ENCODE measurements at places on chromosomes 11 and 22.

GRCh38 chr22:28955817-28956216 lies 72.4 kb downstream of the ZNRF3 start:
- no peaks in the 10 kb centered on the region for H3K27me3 ChIP-seq
- no peak overlapping the region for H3K4me3 ChIP-seq
- peak; percentile 22 for DNase-seq
- no peaks in the 10 kb centered on the region for H3K36me3 ChIP-seq
- peaks cover 3% of the 10 kb centered on the region for H3K4me1 ChIP-seq

GRCh38 chr11:117986981-117987574 lies 884 bp downstream of the IL10RA start:
- no peak overlapping the region for H3K4me3 ChIP-seq
- H3K27me3 ChIP-seq, result peaks cover 5% of the 10 kb centered on the region
- DNase-seq, result no peak
- no peaks in the 10 kb centered on the region for H3K4me1 ChIP-seq
- H3K27ac ChIP-seq, result no peak overlapping the region

DNA sequence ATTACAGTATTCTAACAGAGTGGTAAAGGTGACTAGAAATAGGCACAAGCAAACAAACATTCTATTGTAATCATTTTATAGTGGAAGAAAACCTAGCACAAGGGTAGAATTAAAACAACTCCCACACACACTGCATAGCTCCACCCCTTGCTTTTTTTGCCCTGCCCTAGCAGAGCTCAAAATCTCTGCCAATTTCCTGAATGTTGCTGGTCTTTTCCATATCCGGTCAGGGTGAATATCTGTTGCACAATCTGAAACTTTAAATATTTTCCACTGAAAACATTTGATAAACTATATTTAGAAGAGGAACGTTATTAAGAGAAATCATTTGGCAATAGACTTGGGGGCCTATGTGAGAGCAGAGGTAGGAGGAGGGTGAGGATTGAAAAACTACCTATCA lies 2.7 kb downstream of the SPA17 start:
- no peaks in the 10 kb centered on the region for H3K27me3 ChIP-seq
- no peaks in the 10 kb centered on the region for H3K36me3 ChIP-seq
- no peak overlapping the region for H3K4me3 ChIP-seq
- H3K4me1 ChIP-seq, result peaks cover 3% of the 10 kb centered on the region
- DNase-seq, result peak; percentile 39
- H3K27ac ChIP-seq, result no peak overlapping the region

GRCh38 chr11:45031912-45032519 lies 81.3 kb upstream of the TP53I11 start:
- H3K27me3 ChIP-seq, result peaks cover 17% of the 10 kb centered on the region
- no peaks in the 10 kb centered on the region for H3K36me3 ChIP-seq
- H3K4me3 ChIP-seq, result no peak overlapping the region
- no peaks in the 10 kb centered on the region for H3K4me1 ChIP-seq
- H3K27ac ChIP-seq, result no peak overlapping the region
- no peak for DNase-seq

DNA sequence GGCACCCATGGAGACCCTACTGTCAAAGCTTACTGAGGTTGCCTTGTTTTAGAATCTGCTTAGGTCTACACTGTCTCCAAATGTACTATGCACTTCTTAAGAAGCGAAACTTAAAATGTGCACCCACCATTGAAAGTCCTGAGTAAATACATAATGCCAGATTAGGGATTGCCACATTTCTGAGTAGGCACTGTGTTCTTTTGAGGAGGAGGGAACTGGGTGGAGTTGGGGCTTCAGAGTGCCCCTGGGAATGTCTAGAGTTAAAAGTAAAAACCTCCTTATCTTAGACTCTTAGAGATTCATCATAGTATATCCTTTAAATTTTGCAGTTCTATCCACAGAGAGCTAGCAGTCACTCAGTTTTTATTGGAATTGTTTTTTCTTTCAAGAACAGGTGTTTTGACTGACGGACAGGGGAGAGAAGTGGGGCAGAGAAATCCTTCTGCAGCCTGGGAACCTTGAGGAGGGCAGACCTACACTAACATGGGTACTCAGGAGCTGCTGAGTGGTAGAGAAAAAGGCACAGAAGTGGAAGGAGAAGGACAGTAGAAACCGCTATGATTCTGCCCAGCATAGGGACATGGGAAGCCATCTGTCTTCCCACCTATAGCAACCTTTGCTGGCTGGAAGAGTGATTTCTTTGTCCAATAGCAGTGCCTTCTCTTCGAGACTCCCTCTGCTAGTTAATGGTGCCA lies 33.4 kb upstream of the MICAL2 start:
- no peak for DNase-seq
- peak overlapping the region; percentile 18 for H3K4me3 ChIP-seq
- no peaks in the 10 kb centered on the region for H3K27me3 ChIP-seq
- peaks cover 28% of the 10 kb centered on the region for H3K4me1 ChIP-seq
- no peaks in the 10 kb centered on the region for H3K36me3 ChIP-seq

GRCh38 chr11:58629857-58630256 lies 7.4 kb downstream of the CNTF start:
- DNase-seq, result peak; percentile 59
- peaks cover 30% of the 10 kb centered on the region for H3K4me1 ChIP-seq
- no peak overlapping the region for H3K4me3 ChIP-seq

DNA sequence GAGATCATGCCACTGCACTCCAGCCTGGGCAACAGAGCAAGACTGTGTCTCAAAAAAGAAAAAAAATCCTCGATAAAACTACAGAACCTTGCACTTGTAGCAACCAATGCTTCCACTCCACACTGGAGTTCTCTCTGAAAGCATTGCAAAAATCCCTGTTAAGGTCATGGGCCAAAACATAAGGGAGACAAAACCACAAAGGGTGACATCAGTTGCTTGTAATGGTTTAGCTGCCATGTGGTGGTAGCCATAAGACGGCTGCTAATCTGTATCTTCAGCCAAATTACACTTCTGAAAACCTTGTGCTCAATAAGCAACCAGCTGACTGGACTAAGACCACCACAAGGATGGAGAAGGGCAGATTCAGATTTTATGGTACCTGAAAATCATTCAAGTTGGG lies 20.6 kb upstream of the TPH1 start:
- peak; percentile 27 for DNase-seq
- H3K36me3 ChIP-seq, result no peaks in the 10 kb centered on the region
- H3K4me1 ChIP-seq, result no peaks in the 10 kb centered on the region

DNA sequence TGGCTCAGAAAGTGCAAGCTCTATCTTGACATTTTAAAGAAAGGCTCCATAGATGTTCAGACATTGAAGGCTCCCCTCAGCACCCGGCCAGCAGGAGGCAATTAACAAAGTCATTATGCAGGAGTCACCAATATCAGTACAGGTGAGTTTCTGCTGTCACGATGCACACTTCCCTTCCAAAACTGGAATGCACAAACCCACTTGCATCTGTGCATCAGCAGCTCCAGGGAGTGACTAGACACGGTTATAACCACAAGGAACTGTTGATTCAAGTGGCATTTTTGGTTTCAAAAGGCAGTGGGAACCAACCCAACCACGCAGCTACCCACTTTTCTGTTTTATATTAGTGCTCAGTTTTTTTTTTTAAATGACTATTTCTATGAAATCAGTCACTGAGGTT lies 293.9 kb upstream of the NARS2 start:
- no peaks in the 10 kb centered on the region for H3K4me1 ChIP-seq
- no peaks in the 10 kb centered on the region for H3K36me3 ChIP-seq
- no peak overlapping the region for H3K4me3 ChIP-seq
- H3K27me3 ChIP-seq, result no peaks in the 10 kb centered on the region
- no peak for DNase-seq

DNA sequence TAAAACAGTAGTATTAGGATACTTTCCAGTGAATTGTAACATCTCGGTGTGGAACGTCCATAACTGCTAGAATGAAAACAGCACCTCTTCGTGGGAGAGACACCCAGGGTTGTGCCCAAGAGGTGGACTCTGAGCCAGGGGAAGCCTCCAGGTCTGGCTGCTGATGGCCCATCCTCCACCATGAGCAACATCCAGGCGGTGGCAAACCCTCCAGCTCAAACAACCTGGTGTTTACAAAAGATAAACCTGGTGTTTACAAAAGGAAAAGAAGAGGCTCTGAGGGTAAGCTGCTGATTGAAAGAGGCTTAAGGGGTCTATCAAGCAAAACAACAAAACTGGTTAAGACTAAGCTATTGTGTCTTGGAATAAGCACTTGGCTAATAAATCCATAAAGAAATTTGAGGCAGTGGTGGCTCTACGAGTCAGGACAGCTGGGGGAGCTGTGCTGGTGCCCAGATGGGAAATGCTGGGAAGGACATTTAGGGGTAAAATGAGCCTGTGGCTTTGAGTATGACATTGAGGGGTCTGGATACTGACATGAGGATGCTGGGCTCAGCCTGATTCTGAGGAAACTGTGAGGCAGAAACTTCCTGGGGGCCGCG lies 909.0 kb downstream of the BRD1 start:
- no peak for DNase-seq
- H3K27me3 ChIP-seq, result no peaks in the 10 kb centered on the region
- no peaks in the 10 kb centered on the region for H3K36me3 ChIP-seq

GRCh38 chr22:46442217-46442853 lies 95.1 kb downstream of the CELSR1 start:
- no peaks in the 10 kb centered on the region for H3K36me3 ChIP-seq
- no peaks in the 10 kb centered on the region for H3K27me3 ChIP-seq
- no peaks in the 10 kb centered on the region for H3K4me1 ChIP-seq
- no peak overlapping the region for H3K27ac ChIP-seq
- H3K4me3 ChIP-seq, result no peak overlapping the region
- no peak for DNase-seq

GRCh38 chr11:79431535-79431934 lies 9.3 kb downstream of the TENM4 start:
- H3K4me3 ChIP-seq, result no peak overlapping the region
- H3K27me3 ChIP-seq, result no peaks in the 10 kb centered on the region
- no peaks in the 10 kb centered on the region for H3K36me3 ChIP-seq
- peaks cover 8% of the 10 kb centered on the region for H3K4me1 ChIP-seq
- peak; percentile 92 for DNase-seq
- H3K27ac ChIP-seq, result no peak overlapping the region

GRCh38 chr11:89613911-89614310 lies 96.2 kb upstream of the TRIM77 start:
- H3K4me3 ChIP-seq, result no peak overlapping the region
- H3K36me3 ChIP-seq, result no peaks in the 10 kb centered on the region
- no peaks in the 10 kb centered on the region for H3K4me1 ChIP-seq
- no peak for DNase-seq
- no peaks in the 10 kb centered on the region for H3K27me3 ChIP-seq
- no peak overlapping the region for H3K27ac ChIP-seq

DNA sequence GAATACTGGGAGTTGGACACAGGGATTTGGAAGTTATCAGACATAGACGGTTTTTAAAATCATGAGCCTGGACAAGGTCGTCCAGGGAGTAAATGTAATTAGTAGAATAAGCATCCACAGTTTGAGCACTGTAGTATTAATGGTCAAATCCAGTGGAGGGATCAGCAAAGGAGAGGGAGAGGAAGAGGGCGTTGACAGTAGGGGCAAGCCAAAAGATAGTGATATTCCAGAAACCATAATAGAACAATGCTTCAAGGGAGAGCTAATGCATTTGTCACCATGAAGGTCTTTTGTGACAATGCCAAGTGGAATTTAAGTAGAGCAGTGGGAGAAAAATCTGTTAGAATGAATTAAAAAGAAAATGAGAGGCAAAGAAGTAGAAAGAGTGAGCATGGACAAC lies 68.9 kb upstream of the SLC5A12 start:
- H3K27ac ChIP-seq, result no peak overlapping the region
- H3K27me3 ChIP-seq, result no peaks in the 10 kb centered on the region
- H3K4me1 ChIP-seq, result no peaks in the 10 kb centered on the region
- DNase-seq, result no peak
- no peak overlapping the region for H3K4me3 ChIP-seq

DNA sequence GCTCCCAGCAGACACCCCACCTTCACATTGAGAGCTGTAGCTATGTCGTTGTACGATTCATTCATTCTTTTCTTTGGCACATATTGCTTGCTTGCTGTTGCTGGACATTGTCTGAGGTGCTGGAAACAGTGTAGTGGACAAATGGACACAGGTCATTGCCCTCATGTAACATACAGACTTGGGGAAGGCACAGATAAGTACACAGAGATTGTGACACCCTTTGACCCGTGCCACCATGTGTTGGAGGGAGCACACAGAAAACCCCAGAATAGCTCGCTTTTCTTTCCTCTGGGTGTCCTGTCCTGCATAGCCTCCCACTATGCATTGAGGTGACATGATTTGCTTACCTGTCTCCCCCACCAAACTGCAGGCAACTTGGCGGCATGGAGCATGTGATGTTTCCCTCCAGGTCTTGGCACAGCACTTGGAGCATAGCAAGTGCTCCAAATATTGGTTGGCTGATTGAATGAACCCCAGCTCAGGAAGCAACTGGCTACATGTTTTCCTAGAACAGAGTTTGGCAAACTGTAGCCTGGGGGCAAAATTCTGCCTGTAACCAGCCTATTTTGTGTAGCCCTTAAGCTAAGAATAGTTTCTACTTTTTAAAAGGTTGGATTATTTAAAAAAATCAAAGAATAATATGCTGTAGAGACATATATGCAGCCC lies 30.9 kb upstream of the NECTIN1 start:
- H3K27ac ChIP-seq, result no peak overlapping the region
- H3K36me3 ChIP-seq, result no peaks in the 10 kb centered on the region
- H3K4me3 ChIP-seq, result no peak overlapping the region
- H3K27me3 ChIP-seq, result peaks cover 4% of the 10 kb centered on the region
- no peak for DNase-seq

- H3K27me3 ChIP-seq, result no peaks in the 10 kb centered on the region
- peaks cover 3% of the 10 kb centered on the region for H3K4me1 ChIP-seq
- DNase-seq, result no peak
- H3K36me3 ChIP-seq, result no peaks in the 10 kb centered on the region
- H3K4me3 ChIP-seq, result no peak overlapping the region
Measured at GRCh38 chr11:130043575-130043974, 26.1 kb upstream of the APLP2 start.

- H3K36me3 ChIP-seq, result peaks cover 65% of the 10 kb centered on the region
- peak; percentile 94 for DNase-seq
- H3K4me1 ChIP-seq, result peaks cover 64% of the 10 kb centered on the region
- H3K27ac ChIP-seq, result peak overlapping the region; percentile 97
- no peaks in the 10 kb centered on the region for H3K27me3 ChIP-seq
- H3K4me3 ChIP-seq, result peak overlapping the region; percentile 6
Measured at GRCh38 chr22:46087816-46088277, 62.5 kb upstream of the PPARA start.

Data from fibroblast of lung (primary cell).